ENCODE measurements at places on chromosomes 12 and 14.

GRCh38 chr14:24630872-24631477 lies 3.0 kb downstream of the GZMB start:
- DNase-seq: no peak

GRCh38 chr14:103087343-103087835 lies 3.4 kb downstream of the LBHD2 start:
- DNase-seq: no peak

DNA sequence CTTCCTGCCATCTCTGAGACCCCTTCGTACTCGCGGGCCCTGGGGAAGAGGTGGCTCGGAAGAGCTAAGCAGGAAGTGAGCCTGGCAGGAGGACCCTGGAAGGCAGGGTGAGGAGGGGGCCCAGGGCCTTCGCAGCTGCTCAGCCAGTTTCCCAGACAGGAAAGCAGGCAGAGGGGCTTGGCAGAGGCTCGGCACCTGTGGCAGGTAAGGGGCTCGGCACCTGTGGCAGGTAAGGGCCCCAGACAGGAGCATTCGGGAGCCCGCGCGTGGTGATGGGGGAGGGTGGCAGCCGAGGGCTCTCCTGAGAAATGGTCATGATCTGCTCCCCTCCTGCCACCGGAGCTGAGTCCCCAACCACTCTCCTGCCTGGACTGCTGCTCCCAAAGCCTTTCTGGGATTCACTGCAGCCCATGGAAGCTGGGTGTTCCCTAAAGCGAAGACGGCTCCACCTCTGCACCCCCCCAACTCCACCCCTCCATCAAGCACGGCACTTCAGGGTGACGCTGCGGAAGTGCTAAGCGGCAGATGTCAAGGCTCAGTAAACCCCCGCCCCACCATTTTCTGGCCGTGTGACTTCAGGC lies 63.2 kb downstream of the PRIMA1 start:
- DNase-seq: no peak

DNA sequence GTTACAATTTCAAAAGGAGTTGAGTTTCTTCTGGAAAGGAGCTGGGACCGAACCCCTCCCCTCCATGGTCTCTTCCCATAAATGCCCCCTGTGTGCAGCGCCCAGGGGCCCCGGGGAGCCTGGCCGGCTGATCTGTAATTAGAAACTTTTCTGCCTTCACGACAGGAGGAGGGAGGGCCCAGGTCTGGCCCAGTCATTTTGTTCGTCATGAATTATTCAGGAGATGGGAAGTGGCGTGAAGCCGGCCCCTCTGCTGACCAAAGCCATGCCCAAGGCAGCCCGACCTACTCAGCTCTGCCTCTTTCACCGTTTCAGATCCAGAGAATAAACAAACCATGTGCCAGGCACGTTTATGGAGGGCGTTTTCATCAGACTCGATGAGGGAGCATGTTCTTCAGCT lies 33.3 kb upstream of the MSI1 start:
- DNase-seq: peak; percentile 28

DNA sequence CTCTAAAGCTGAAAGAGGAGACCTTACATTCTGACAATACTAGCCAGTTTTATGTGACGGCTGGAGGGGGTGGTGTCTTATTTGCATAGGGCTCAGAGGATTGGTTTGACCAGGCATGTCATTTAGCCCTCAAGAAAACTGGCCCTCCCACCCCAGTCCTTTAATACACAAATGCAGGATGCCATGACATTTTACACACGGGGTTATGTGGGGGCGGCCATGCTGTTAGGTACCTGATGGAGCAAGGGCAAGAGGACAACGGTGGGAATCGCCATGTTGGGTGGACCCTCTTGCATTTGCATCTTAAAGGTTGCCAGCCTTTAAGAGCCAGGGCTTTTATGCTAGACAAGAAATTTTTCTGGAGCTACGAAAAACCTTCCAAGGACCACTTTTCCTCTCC lies 23.3 kb downstream of the MDM2 start:
- DNase-seq: no peak

DNA sequence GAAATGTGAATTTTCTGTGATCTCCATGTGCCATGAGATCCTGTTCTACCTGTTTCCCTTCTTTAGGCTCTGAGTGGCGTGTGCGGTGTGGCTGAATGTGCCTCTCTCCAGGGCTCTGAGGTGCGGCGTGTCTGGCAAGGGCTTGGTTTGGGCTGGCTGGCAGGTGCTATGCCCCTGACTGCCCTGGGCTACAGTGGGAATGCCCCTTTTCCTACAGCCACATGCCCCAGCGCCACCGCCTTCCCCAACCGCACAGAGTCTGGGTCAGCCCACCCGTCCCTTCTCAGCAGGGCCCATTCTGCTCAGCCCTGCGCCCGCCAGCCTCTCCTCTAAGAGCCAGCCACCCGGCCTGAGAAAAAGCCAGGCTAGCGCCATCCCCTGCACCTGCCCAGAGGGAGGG lies 24.7 kb downstream of the BTBD6 start:
- no peak for DNase-seq

DNA sequence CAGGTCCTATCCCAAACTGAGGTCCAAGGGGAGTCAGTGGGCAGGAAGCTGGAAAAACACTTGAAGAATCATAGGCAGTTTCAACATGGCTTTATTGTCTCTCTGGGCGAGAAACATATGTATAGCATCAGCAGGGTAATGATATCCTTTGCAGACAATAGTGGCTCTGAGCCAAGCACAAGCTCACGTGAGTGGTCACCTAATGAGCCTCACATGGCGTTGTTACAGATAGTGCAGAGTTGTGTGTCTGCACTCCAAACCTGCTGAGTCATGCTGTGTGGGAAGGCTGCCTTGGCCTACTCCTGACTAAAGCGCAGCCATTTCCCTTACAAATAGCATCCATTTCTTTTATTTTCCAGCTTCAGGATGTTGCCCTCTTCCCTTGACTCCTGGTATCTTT lies 105.2 kb upstream of the SYT1 start:
- no peak for DNase-seq

DNA sequence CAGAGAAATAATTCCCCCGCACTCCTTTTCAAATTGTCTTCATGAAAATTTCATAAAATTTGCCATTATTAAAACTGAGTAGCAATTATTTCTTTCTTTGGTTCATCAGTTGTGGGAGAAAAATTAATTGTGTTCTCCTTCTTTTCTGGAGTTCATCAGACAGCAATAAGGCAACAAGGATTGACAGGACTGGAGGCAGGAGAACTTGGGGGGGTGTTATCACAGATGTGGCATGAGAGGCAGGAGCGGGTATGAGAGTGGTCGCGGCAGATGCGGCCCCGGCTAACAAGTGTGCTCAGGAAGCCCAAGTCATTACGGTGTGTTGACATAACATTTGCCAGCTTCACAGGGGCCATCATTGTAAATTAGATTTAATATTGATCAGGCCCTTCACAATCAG lies 306.6 kb upstream of the TMPO start:
- no peak for DNase-seq
